ENCODE measurements at places on chromosomes 12 and 14. TPM values are rescaled to one million over a fixed set of nuclear protein-coding genes. Genes with fewer than 3 reads are reported as not detected.

CLEC2A gene
- not detected for polyA plus RNA-seq

KCNA5 gene
- polyA plus RNA-seq = not detected

SLC25A21 gene
- polyA plus RNA-seq = not detected

DNA sequence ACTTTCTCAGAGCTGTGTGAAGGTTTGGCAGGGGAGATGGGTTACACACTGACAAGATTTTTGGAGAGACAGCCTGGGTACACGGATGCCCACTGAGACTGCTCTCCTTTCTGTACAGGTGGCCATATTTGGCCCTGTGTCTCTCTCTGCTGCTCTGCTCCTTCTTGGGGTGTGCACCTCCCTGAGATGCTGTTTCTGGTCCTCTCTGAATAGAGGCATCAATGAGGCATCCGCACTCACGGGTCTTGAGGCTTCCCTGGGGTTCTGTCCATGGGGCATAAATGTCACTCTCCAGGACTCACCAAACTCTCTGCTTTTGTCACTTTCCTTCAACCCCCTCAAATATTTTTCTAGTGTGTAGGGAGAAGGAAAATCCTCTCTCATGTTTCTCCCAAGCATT lies 77.5 kb downstream of the TTC8 start:
- no peak overlapping the region for H3K4me3 ChIP-seq
- no peaks in the 10 kb centered on the region for H3K36me3 ChIP-seq
- no peaks in the 10 kb centered on the region for H3K27me3 ChIP-seq

DNA sequence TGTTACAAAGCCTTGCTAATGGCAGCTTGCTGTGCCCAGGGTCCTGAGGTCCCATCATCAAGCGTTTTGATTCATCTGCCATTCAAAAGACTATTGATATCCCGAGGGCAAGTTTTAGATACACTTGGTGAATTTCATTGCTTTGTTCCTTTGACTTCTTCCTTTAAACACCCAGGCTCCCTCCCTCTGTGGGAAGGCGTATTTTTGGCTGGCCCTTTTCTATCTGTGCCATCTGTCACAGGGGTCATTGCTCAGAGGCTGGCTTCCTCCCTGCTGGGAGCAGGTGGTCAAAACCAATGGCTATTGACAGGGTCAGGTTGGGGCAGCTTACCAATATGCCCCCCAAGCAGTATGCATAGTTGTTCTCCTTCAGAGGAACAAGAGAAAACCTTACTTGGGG lies 40.0 kb downstream of the SCN8A start:
- H3K4me1 ChIP-seq = peaks cover 17% of the 10 kb centered on the region
- no peaks in the 10 kb centered on the region for H3K27me3 ChIP-seq
- H3K36me3 ChIP-seq = no peaks in the 10 kb centered on the region
- H3K4me3 ChIP-seq = no peak overlapping the region
- DNase-seq = no peak

GRCh38 chr14:92955381-92955780 lies 32.4 kb downstream of the CHGA start:
- no peak overlapping the region for H3K27ac ChIP-seq
- no peak for DNase-seq
- H3K27me3 ChIP-seq = no peaks in the 10 kb centered on the region
- H3K4me1 ChIP-seq = peaks cover 77% of the 10 kb centered on the region
- H3K4me3 ChIP-seq = no peak overlapping the region
- peaks cover 11% of the 10 kb centered on the region for H3K36me3 ChIP-seq

- H3K27ac ChIP-seq = no peak overlapping the region
- H3K4me1 ChIP-seq = no peaks in the 10 kb centered on the region
- DNase-seq = no peak
- H3K4me3 ChIP-seq = no peak overlapping the region
Observed at GRCh38 chr14:94974893-94975292, 182.4 kb downstream of the DICER1 start.

- DNase-seq = no peak
- peak overlapping the region; percentile 77 for H3K27ac ChIP-seq
- peak overlapping the region; percentile 21 for H3K4me3 ChIP-seq
- H3K4me1 ChIP-seq = peaks cover 3% of the 10 kb centered on the region
Observed at GRCh38 chr14:89813617-89814031, 140.9 kb downstream of the EFCAB11 start.

DNA sequence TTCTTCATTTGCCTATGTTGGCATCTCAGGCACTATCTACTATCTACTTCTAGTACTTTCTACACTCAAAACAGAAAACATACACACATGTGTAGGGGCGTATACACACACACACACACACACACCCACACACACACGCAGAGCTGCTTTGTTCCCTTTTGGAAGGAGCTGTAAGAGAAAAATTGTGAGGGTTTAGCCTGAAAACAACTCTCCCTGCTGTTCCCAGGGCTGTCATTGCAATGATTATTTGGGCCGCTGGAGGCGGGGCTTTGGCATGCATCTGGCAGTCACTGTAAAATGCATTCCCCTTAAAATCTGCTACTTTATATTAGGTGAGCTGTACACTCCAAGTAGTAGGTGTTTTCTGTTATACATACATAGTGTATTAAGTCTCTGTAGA lies 29.1 kb upstream of the SLC38A2 start:
- no peak for DNase-seq
- H3K4me1 ChIP-seq = peaks cover 29% of the 10 kb centered on the region
- H3K4me3 ChIP-seq = no peak overlapping the region
- H3K27ac ChIP-seq = no peak overlapping the region
- no peaks in the 10 kb centered on the region for H3K36me3 ChIP-seq

- H3K4me1 ChIP-seq = peaks cover 37% of the 10 kb centered on the region
- no peaks in the 10 kb centered on the region for H3K36me3 ChIP-seq
- no peak for DNase-seq
- no peak overlapping the region for H3K27ac ChIP-seq
- H3K4me3 ChIP-seq = no peak overlapping the region
Observed at GRCh38 chr12:131386167-131386521, 324.7 kb upstream of the SFSWAP start.

- H3K4me1 ChIP-seq = no peaks in the 10 kb centered on the region
- no peak overlapping the region for H3K4me3 ChIP-seq
- H3K27ac ChIP-seq = peak overlapping the region; percentile 85
- no peak for DNase-seq
- H3K27me3 ChIP-seq = no peaks in the 10 kb centered on the region
- no peaks in the 10 kb centered on the region for H3K36me3 ChIP-seq
Observed at GRCh38 chr12:80033448-80033847, 65.9 kb upstream of the OTOGL start.

DNA sequence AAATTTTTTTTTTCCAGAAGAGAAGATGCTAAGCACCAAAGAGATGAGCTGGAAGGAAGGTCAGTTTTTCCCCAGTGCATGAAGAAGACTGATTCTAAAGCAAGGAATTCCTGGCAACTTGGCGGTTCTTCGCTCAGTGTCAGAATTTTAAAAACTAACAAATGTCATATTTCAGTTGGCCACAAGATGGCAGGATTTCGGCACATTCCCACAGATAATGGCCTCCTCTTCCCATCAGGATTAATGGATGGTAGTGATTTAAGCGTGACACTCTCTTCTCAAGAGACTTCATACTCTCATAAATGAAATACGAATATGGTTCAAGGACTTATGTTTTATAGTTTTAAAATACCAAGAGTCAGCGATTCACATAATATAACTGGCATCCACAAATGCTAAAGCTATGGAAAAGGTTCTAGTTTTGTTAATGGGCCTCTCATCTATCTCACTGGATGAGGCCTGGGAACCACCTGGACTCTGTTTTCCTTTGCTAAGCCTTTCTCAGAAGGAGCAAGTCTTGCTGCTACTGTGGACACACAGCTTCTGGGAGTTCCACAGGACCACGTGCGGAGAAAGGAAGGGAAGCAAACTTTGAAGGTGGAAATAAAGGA lies 46.1 kb upstream of the PTPRO start:
- H3K36me3 ChIP-seq = no peaks in the 10 kb centered on the region
- peaks cover 24% of the 10 kb centered on the region for H3K4me1 ChIP-seq
- no peaks in the 10 kb centered on the region for H3K27me3 ChIP-seq
- H3K27ac ChIP-seq = no peak overlapping the region

GRCh38 chr12:42603246-42603990 lies 13.9 kb upstream of the PRICKLE1 start:
- H3K27ac ChIP-seq = no peak overlapping the region
- DNase-seq = no peak
- H3K4me1 ChIP-seq = no peaks in the 10 kb centered on the region
- H3K36me3 ChIP-seq = no peaks in the 10 kb centered on the region

DNA sequence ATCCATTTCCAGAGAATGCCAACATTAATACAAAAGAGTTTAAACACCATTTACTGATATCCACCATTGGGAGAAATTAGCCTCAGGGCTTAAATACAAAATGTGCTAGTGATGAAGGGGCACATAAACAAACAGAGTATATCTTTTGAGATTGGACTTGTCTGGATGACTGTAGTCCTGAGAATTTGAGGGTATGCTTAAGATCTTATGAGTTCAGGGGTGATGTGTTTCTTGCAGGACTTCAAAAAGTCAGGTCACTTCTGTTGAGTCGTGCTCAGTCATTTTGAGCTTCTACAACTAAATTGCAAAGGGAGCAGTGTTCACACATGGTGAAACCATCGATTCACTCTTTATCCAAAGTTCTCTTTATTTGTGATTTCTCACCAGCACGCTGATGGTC lies 425.7 kb downstream of the ATP23 start:
- H3K4me1 ChIP-seq = peaks cover 22% of the 10 kb centered on the region
- H3K27ac ChIP-seq = no peak overlapping the region
- DNase-seq = no peak
- no peaks in the 10 kb centered on the region for H3K27me3 ChIP-seq
- H3K36me3 ChIP-seq = no peaks in the 10 kb centered on the region

DNA sequence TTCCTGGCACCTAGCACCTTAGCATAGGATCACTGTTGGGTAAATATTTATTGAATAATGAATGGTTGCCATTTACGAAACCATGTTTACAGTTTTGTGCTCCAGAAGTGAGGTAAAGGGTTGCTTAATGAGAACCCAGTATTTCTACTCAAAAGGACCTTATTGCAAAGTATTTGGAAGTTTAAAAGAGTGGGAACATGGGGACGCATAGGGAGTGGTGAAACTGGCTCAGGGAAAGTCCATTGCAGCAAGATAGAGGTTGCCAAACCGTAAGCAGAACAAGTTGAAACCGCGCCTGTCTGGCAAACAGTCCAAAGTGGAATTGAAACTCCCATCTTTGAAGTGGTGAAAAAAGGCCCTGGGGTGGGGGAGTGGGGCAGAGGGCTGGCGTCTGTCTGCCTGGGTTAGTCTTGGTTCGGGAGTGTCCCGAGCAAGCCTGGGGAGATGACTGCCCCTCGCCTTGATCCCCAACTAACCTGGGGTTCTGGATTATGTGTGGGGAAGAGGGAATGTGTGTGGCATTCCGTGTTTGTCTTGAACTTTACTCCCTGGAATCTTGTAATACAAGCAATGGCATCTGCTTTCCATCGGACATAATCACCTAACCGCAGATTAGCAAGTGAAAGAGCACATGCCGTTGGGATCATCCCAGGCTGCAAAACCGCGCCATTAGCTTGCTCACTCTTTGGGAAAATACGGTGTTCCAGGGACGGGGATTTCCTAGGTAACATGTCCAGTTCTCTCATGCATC lies 7.2 kb downstream of the ALDH2 start:
- peaks cover 4% of the 10 kb centered on the region for H3K36me3 ChIP-seq
- H3K27ac ChIP-seq = no peak overlapping the region
- H3K27me3 ChIP-seq = no peaks in the 10 kb centered on the region
- H3K4me3 ChIP-seq = no peak overlapping the region

GRCh38 chr12:46332260-46332659 lies 40.3 kb downstream of the SLC38A2 start:
- no peaks in the 10 kb centered on the region for H3K4me1 ChIP-seq
- no peak overlapping the region for H3K27ac ChIP-seq
- H3K4me3 ChIP-seq = no peak overlapping the region
- H3K27me3 ChIP-seq = no peaks in the 10 kb centered on the region
- H3K36me3 ChIP-seq = no peaks in the 10 kb centered on the region

- no peaks in the 10 kb centered on the region for H3K36me3 ChIP-seq
- no peak for DNase-seq
- no peaks in the 10 kb centered on the region for H3K4me1 ChIP-seq
- no peaks in the 10 kb centered on the region for H3K27me3 ChIP-seq
- H3K27ac ChIP-seq = no peak overlapping the region
- no peak overlapping the region for H3K4me3 ChIP-seq
Observed at GRCh38 chr12:128734371-128734770, 89.4 kb downstream of the SLC15A4 start.

DNA sequence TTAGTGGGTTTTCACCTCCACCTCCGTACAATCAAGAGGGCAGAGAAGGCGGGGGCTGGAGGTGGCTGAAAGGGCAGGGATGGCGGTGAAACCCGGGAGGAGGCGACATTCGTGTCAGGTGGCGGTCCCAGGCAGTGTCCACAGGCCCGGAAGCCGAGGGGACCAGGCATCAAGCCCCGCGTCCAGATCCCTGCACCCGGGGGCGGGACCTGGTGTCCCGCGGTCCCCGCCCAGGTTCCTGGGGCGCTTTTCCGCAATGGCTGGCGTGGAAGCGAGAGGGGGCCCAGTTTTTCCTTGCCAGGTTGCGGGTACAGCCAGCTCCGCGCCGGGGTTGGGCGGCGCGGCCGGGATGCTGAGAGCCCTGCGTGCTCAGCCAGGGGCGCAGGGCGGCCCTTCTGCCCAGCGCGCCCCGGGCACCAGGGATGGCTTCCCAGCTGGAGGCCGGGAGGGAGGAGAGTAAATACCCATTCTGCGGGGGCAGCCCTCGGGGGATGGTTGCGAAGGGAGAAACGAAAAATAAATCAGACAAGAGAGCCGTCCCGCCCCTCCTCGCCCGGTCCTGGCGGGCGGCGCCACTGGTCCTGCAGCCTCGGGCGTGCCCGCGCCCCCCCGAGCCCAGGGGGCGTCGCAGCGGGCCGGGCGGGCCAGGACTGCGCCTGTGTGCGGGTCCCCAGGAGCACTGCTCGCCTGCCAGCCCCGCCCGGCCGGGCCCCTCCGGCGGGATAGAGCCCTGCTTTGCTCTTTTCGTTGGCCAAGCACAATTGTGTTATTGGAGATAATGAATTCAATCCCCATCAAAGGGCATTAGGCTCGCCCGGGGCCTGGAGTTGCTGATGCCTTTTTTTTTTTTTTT lies 11.5 kb downstream of the FOXA1 start:
- H3K4me3 ChIP-seq = no peak overlapping the region
- no peaks in the 10 kb centered on the region for H3K36me3 ChIP-seq
- peaks cover 4% of the 10 kb centered on the region for H3K27me3 ChIP-seq
- H3K27ac ChIP-seq = no peak overlapping the region

Measured in SK-N-SH (cell line).